ENCODE measurements at places on chromosomes 2 and 18.

DNA sequence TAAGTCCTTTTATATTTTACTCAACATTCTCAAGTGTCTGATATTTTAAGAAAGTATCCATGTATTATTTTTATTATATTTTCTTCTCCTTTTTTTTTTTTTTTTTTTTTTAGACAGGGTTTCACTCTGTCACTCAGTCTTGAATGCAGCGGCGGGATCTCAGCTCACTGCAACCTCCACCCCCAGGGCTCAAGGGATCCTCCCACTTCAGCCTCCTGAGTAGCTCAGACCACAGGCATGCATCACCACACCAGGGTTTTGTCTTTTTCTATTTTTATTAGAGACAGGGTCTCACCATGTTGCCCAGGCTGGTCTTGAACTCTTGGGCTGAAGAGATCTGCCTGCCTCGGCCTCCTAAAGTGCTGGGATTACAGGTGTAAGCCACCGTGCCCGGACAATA, 212.1 kb downstream of the TCF4 start:
- DNase-seq, result no peak

DNA sequence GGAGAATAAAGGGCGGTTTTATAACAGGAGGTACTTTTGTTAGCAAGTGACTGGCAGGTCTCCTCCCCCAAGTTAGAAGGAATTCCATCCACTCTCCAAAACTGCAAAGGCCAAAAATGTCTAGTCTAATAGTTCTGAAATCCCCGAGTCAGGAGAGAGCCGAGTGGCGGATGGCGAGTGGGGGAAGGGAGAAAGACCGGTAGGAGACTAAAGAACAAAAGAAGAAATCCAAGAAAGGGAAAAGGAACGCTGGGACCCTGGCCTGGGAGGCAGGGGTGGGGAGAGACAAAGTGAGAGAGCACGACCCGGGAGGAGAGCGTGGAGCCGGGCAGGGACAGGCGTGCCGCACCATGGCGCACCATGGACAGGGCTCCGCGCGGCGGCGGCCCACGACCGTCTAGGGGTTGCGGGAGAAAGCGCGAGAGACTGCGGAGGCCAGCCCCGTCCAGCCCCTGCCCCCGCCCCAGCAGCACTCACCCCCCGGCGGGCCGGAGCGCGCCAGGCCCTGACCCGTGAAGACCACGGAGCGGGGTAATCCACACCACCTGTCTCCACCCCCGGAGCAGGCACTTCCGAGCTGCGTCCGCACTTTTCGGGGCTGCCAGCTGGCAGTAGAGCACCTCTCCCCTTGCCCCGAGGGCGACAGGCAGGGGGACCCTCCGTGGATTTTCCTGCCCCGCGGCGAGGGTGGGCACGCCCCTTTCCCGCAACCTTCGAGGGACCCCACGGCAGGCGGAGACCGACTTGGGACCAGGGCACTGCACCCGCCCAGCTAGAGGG, 1.6 kb downstream of the CDH2 start:
- DNase-seq, result peak; percentile 40

GRCh38 chr2:58098254-58099095, 51.9 kb downstream of the VRK2 start:
- no peak for DNase-seq

DNA sequence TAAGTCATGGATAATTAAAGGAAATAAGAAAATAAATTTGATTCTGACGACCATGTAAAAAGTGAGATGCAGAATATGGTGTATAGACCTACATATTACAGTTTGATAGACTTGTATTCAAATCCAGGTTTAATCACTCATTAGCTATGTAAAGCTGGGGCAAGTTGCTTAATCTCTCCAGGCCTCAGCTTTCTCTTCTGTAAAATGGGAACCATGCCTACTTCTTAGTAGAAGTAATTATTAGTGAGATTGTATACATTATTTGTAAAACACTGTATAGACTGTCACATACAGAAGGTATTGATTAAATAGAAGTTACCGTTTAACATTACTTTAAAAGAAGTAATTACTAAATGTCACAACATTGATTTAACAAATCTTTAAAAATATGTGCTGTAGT, 392.2 kb downstream of the STK39 start:
- DNase-seq, result no peak

DNA sequence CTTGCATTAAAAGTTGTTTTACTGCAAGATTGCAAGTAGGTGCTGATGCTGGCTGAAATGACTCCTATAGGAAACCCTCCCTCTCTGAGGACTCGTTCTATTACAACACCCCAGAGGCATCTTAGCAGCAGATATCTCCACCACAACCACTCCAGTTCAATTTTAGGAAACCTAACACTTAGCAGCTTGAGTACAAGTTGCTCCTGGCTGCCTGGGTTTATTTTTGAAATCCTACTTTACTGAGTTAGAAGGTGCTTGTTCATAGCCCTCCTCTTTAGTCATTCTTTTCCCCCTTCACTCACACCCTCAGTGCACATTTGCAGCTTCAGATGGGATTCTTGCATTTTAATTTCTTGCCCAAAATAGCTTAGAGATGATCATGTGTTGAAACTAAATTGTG, 111.5 kb downstream of the MTCL1 start:
- DNase-seq, result no peak

GRCh38 chr2:37672104-37672869, 845 bp upstream of the CDC42EP3 start:
- peak; percentile 95 for DNase-seq

- no peak for DNase-seq
These were observed 206.5 kb downstream of the PRKCE start for GRCh38 chr2:45857867-45858520.

DNA sequence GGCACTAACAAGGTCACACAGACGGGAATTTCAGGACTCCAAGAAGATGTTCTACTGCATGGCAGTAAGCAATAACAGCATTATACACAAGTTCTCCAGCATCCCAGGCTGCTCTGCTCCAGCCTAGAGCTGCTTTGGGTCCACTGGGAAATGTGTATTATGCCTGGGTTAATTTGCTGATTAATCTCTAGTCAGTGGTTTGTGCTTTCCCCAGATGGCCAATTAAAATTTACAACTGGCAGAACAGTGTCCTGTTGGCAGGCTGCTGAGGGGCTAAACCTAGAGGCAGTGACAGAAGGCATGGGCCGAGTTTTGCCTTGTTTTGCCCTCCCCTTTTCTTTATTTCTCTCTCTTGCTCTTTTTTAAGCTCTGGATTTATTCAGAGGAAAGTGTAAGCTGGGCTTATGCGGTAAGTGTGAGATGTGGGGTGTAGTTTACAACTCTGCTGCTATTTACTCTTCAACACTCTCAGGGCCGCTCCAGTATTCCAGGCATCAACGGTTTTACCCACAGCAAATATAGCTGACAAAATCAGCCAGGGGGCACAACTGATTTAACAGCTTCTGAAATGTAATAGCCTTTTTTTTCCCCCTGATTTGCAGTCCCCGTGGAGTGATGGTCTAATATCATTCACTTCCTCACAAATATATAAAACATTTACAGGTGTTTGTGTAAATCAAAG, 348.0 kb downstream of the GPD2 start:
- peak; percentile 98 for DNase-seq

DNA sequence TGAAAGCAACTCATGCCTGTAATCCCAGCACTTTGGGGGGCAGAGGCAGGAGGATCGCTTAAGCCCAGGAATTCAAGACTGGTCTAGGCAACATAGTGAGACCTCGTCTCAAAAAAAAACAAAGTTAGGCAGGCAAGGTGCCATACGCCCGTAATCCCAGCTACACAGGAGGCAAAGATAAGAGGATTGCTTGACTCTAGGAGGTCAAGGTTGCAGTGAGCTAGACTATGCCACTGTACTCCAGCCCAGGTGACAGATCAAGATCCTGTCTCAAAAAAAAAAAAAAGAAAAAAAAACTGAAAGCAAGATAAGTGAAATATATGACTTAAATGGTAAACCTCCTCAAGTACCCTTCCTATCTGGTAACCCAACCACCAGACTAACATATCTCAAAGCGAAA, 59.8 kb downstream of the USP34 start:
- DNase-seq, result peak; percentile 71

GRCh38 chr2:107808959-107809358, 17.7 kb upstream of the RGPD4 start:
- no peak for DNase-seq

- DNase-seq, result no peak
These were observed 229.5 kb downstream of the PIEZO2 start for GRCh38 chr18:10919851-10920250.

DNA sequence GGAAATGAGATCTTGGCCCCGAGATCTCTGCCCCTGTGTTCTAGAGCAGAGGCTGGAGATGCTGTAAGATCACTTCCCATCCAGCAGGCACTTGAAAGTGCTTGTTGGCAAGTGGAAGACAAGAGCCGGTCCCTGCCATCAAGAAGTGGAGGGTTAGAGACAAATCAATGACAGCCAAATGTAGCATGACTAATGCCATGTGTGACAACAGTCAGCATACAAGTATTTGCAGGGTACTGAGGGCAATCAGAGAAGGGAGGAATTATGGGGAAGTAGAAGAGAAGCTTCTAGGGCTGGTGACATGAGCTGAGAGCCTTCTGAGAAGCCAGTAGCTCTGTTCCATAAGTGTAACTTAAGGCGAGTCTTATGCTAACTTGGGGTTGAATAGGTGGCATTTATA, 58.6 kb downstream of the TMEM17 start:
- no peak for DNase-seq

DNA sequence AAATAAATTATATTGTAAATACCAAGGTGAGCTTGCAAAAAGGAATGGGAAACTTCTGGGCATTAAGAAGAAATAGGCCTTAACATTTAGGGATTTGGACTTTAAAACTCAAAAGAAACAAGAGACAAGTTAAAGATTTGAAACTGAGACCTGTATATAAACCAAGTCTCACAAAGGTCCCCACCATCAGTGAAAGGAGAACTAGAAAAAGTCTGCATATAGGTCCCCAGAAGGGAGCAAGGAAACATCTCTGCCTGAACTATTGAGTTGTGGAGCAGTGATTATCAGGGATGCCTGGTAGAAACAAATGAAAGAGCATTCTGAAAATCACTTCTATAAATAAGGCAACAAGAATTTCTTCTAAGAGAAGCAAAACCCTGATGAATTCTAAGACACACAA, 30.5 kb upstream of the ITGAV start:
- DNase-seq, result no peak

DNA sequence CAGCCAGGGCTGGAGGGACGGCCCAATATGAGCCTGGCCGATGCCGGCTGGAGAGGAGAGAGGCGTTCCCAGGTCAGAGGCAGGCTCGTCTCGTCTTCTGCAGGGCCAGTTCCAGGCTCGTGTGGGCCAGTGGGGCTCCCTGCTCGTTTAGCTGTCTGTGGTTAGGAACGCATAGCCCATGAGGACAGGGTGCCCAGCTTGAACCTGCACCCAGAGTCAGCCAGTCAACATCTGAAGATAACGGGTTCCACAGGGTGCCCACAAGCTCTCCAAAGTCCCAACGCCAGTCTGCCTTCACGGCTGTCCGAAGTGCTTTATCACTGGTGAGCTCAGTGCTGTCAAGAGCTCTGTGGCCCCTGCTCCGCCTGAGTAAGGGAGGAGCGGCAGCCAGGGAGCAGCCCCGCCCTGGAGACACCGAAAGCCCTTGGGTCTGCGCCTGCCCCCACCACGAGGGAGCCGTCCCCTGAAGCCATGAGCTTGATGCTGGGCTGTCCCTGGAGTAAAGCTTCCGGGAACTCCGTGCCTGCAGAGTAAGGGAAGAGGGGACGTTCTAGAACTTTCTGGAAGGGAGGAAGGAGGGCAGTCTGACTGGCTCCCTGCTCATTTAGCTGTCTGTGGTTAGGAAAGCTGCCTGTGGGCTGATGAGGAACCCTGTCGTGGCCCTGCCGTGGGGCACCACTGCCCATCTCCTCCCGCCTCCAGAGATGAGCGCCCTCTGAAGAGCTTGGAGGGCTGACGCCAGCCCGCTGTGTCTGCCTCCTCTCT, 2.7 kb upstream of the HSBP1L1 start:
- no peak for DNase-seq

DNA sequence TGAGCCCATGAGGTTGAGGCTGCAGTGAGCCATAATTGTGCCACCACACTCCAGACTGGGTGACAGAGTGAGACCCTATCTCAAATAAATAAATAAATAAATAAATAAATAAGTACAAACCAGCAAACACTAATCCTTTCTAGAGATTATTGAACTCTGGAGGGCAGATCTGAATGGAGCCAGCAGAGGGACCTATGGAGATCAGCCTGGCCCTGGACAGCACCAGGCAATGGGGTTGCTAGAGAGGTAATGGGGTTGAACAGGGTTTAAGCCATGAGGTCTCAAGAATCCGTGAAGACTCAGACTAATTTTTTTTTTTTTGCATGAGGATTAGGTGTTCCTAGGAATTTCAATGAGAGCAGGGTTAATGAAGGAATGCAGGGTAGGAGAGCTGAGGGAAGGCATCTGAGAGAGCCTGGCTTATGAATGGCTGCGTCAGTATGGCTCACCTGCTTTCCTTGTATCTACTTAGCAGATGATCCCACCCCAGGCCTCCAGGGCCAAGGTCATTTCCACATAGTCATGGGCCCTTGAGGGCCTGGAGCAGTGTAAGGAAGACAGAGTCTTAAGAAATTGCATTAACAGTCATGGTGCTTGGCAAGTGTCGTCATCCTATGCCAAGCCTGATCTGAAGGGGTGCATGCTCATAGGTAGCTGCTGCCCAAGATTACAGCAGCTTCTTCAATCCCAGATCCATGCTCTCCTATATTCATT, 34.6 kb upstream of the IL37 start:
- no peak for DNase-seq

DNA sequence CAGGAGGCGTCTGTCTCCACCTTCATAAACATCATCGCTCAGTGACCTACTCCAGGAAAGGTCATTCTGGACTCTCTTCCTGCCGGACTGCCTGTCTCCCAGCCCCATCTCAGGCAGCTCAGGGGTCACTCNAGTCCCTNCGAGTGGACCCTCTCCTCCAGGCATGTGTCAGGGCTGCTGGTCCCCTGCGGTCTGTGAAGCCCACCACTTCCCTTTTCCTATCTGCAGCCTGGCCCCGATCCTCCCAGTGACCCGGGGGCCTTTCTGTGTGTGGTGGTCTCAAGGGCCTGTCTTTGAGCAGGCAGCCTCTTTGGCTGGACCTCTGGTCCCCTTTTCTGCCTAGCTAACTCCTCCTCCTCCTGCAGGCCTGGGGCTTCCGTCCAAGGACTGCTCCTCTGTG, 5.9 kb upstream of the PARD6G start:
- no peak for DNase-seq

DNA sequence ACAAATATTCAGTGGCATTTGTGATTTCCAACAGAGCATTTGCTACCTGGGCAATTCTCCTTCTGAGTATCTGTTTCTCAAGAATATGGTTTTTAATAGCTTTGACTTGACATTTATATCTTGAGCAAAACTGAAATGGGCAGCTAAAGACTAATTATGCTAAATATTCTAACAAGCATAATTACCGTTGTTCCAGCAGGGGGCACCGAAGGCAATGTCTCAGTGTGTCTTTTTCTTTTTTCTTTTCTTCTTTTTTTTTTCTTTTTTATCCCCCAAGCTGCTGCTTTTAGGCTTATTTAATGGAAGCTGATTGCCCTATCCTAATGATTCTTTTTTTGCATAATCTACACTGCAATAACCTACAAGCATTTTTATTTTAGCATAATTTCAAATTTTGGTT, 138.9 kb upstream of the NABP1 start:
- DNase-seq, result peak; percentile 67

DNA sequence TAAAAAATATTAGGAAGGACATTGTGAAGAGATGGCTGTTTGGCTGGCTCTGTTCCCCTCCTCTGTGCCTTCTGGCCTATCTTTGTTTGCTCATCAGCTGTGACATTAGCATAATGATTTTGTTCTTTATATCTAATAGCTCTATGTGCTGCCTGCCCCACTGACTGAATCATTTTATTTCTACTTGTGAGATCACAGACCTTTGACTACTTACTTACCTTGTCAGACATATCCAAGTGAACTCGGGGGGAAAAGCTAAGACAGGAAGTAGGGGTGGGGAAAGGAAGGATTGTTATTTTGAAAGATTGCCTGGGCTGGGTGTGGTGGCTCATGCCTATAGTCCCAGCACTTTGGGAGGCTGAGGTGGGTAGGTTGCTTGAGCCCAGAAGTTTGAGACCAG, 104.2 kb downstream of the ASAP2 start:
- no peak for DNase-seq

All from NCI-H82 (cell line).